ENCODE measurements at places on chromosomes 4 and X.

- no peak for DNase-seq
Observed at GRCh38 chr4:113122066-113122465, 72.6 kb downstream of the ANK2 start.

GRCh38 chrX:48090123-48090522 is 18.7 kb upstream of the ZNF630 start:
- DNase-seq, result no peak

DNA sequence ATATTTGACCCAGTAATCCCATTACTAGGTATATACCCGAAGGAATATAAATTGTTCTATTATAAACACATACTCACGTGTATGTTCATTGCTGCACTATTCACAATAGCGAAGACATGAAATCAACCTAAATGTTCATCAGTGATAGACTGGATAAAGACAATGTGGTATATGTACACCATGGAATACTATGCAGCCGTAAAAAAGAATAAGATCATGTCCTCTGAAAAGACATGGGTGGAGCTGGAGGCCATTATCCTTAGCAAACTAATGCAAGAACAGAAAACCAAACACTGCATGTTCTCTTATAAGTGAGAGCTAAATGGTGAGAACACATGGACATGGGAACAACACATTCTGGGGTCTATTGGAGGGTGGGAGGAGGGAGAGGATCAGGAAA is 36.5 kb downstream of the NUDT9 start:
- no peak for DNase-seq

GRCh38 chr4:113593400-113594230 is 167.9 kb downstream of the CAMK2D start:
- DNase-seq, result no peak

DNA sequence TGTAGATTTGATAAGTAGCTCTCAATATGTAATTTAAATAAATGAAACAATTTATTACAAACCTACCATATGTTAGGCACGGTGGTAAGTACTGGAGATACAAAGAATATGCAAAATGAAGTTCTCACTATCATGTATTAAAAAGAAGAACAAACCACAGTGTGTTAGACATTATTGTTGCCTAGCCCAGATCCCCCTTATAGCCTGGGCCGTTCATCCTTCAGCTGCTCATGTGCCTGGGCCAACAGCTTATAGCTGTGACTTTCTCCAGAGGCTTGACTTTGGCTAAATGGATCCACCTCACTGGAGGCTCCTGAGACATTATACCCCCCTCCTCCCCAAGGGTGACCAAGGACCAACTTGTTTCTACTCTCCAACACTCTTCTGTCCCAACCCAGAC is 29.8 kb upstream of the CCNG2 start:
- no peak for DNase-seq

DNA sequence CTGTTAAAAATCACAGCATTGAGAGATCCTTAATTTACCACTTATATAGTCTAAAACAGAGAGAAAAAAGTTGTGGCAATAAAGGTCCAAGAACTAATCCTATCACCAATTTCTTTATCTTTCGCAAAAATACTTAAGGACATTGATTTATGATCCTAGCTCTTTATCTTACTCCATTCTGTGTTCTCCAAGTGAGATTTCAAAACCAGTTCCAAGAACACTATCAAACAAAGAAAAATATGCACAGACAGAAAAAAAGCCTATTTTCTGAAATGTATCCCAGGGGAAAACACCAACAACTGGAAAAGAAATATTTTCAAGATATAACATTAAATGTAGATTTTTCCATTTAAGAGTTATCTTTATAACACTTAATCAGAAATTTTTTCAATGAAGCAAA is 172.8 kb downstream of the APBB2 start:
- no peak for DNase-seq

- DNase-seq, result no peak
Observed at GRCh38 chr4:95355021-95355420, 193.8 kb downstream of the UNC5C start.

DNA sequence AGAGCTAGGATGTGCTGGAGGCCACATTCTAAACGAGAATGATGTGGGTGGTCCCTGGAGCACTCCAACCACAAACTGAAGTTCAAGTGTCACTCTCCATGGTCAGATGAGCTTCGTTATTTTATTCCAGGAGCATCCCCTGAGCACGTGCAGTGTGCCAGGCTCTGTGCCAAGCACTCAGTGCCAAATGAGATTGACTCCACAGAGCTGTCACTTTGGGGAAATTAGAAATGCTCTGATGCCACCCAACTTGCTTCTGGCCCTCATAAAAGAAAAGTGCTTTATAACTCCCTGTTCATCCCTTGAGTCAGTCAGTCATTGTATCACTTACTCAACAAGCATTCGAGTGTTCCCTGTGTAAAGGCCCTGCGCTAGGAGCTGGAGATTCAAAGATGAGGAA is 91.2 kb downstream of the RTL5 start:
- DNase-seq, result no peak

DNA sequence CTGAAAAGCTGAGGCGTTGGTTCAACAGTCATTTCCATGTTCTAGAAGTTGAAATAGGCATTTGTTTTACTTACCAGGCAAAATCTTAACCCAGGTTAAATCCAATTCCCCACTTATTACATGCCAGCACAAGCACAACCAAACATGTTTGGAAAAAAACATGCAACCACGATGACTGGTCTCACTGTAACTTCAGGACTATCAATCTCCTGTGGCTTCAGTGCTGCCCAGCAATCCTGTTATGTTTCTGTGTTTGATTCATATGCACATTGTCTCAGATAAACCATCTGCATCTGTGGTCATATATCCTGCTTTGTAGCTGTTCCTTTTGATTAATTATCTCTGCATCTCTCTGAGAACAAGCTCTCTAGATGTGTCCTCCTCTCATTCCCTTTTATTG is 28.3 kb downstream of the PRDM8 start:
- no peak for DNase-seq

- DNase-seq, result no peak
Observed at GRCh38 chr4:77566148-77566547, 39.5 kb upstream of the CXCL13 start.

GRCh38 chrX:72271812-72272211 is 5.2 kb downstream of the RPS4X start:
- DNase-seq, result no peak

DNA sequence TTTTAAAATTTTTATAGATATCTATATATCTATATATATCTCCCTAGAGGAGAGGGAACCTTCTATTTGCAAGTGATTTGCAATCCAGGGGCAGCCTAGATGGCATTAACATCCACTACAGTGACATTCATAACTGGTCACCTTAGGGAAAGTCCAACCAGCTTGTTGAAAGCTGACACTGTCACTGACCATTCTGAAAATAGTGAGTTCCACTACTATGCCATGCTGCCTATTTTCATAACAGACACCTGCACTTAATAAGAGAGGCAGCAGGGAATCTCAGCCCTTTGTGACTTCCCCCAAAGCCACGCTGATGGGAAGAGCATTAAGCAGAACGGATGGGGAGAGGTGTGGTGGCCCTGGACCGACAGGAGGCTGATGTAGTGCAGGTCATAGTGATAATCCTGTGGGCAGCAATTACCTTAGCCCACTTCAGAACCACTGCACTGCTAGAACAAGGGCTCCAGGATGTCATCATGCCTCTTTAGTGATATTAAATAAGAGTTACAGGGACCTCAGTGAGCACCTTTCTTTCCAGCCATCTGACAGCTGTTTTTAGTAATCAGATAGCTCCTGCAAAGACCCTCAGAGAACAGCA is 51.3 kb downstream of the GPRIN3 start:
- DNase-seq, result no peak

- no peak for DNase-seq
Observed at GRCh38 chr4:73006286-73006990, 63.1 kb downstream of the COX18 start.

- DNase-seq, result no peak
Observed at GRCh38 chr4:149713031-149713430, 102.6 kb downstream of the IQCM start.

DNA sequence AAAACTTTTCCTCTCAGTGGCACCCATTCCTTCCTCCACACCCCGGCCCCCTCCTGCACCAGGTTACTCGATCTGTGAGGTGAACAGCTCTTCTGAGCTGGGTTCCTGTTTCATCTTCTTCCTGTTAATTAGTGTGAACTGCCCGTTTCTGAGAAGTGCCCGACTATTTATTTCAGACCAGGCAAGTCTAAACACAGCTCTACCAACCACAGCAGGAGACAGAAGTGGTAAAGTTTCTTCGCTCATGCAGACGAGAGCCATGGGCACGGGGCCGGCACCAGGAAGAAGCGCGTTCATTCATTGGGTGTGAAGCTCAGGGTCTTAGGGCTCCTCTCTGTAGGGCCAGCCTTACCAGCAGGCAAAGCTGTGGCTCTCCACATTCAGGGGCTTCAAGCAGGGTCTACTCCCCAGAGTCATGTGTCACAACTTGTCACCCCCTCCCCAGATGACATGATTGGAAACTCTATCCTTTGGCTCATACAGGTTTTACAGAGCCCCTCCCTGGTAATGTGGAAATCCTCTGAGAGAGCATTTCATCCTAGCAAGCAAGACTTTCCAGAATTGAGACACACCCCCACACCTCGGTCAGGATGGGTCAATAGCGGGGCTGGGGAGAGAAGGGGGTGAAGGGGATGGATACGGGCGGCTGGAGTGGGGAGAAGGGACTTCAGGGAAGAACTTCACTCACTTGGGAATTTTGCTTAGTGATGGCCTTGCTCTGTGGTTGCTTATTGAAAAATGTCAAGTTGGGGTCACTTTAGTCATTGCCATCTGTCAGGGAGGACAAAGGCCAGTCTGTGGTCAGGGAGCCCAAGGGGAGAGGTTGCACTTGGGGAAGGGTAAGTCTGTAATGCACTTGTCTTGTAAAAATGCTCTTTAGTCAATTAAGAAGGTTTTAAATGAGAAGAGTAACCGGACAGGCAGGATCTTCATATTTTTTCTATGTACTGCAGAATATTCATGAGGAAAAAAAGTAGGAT is 121.6 kb upstream of the TRIM2 start:
- no peak for DNase-seq

- DNase-seq, result no peak
Observed at GRCh38 chrX:139554991-139555675, 24.6 kb downstream of the F9 start.

- DNase-seq, result no peak
Observed at GRCh38 chr4:74367656-74368290, 2.8 kb downstream of the EREG start.

GRCh38 chr4:48930654-48931053 is 24.1 kb upstream of the OCIAD2 start:
- DNase-seq, result no peak

- no peak for DNase-seq
Observed at GRCh38 chr4:88063634-88064296, 56.3 kb downstream of the PKD2 start.

- no peak for DNase-seq
Observed at GRCh38 chr4:4289055-4289454, 899 bp downstream of the LYAR start.

- no peak for DNase-seq
Observed at GRCh38 chr4:45453258-45453853, 670.5 kb downstream of the GABRG1 start.

DNA sequence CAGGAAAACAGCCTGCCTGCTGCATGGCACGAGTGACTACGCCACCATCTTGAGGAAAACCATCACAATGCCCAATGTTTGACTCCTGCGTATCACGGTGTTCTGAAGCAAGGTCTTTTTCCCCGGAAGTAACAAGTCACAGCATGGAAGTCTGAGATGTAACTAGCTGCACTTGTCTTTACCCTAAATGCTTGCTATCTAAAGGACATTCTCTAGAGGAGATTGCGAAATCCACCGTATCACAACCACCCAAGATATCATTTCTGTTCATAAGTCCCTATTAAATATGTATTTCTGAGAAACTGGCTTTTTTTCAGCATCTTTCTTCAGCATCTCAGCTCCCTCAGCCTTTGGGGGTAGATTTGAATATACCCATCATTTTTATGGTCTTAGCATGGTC is 1565.1 kb downstream of the ARAP2 start:
- DNase-seq, result no peak

- DNase-seq, result peak; percentile 10
Observed at GRCh38 chr4:74671080-74671698, 123.1 kb downstream of the BTC start.

- no peak for DNase-seq
Observed at GRCh38 chr4:98672583-98673287, 14.3 kb upstream of the TSPAN5 start.

DNA sequence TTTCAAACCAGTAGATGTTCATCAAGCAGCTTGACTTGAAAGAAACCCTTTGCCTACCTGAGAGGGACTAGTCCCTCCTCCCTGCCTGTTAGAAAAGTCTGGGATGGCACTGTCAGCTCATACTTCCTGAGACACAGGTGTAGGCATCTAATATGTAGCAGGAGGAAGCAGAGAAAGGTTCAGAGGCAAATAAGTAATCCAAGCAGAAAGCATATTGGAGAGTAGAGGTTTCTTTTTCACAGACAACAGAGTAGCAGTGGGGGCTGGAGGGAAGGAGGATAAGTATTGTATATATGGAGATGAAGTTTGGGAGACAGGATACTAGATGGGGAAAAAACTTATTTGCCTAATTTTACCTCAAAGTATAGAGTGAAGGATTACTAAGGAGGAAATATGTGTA is 81.5 kb downstream of the FNIP2 start:
- no peak for DNase-seq

GRCh38 chr4:138405466-138405891 is 163.3 kb upstream of the SLC7A11 start:
- no peak for DNase-seq

DNA sequence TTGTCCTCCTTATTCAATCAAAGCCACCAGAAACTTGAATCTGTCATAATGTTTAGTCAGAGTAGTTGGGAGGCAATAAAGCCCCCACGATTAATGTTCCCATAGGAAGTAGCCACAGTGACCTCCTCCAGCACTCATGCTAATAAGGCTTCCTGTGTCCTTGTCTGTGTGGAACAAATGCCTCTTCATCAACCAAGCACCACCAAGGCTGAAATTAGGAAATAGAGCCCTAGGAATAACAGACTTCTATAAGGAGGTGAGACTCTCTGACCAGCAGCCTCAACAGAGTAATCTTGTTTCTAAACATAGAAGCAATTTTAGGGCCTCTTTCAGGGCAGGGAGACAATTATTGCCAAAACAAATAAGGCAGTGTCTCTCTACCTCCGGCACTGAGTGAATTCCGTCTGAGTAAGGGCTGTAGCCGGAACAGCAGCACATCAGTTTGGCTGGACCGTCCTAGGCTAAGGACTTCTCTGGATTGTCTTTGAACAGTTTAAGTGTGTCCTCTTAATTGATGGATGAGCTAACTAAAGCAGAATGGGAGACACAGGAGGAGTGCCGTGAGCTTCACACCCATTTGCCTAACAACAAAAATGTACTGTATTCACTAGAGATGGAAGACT is 329.2 kb upstream of the HAND2 start:
- DNase-seq, result no peak

DNA sequence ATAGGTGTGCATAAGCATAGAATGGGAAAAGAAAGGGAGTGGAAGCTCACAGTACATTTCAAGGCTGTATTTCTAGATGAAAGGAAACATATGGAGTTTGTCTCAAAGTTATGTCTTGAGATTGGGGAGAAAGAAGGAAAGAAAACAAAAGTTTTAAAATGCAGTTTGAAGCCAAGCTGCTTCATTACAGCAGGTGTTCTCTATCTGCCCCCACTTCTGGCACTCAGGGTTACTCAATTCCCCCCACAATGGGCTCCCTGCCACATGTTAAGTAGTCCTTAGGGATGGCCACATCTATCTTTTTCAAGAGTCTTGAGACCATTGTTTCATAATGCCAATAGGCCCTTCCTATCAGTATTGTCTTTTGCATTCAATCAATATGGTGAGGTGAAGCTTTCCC is 367.4 kb upstream of the ANXA10 start:
- no peak for DNase-seq

GRCh38 chr4:1813915-1814314 is 20.8 kb downstream of the FGFR3 start:
- no peak for DNase-seq

GRCh38 chrX:28719620-28720019 is 132.4 kb downstream of the IL1RAPL1 start:
- DNase-seq, result no peak
